ENCODE measurements at places on chromosomes 1 and 21. TPM values are rescaled to one million over a fixed set of nuclear protein-coding genes. Genes with fewer than 3 reads are reported as not detected.

Gene B3GALT2
- not detected for total RNA-seq

Gene C1orf94
- total RNA-seq: not detected

Gene KISS1
- not detected for total RNA-seq

Gene IBA57
- total RNA-seq: 1.8 TPM

Gene TSPEAR
- not detected for total RNA-seq

Data from airway epithelial cell (primary cell).